HTR-8/SVneo (cell line): ENCODE measurements at places on chromosomes 2 and 18.

GRCh38 chr2:222930862-222931261, 70.0 kb downstream of the ACSL3 start:
- no peak for DNase-seq

- DNase-seq = no peak
Measured at GRCh38 chr2:84175970-84176369, 283.1 kb downstream of the SUCLG1 start.

- DNase-seq = no peak
Measured at GRCh38 chr2:46877619-46878113, 37.9 kb downstream of the MCFD2 start.

DNA sequence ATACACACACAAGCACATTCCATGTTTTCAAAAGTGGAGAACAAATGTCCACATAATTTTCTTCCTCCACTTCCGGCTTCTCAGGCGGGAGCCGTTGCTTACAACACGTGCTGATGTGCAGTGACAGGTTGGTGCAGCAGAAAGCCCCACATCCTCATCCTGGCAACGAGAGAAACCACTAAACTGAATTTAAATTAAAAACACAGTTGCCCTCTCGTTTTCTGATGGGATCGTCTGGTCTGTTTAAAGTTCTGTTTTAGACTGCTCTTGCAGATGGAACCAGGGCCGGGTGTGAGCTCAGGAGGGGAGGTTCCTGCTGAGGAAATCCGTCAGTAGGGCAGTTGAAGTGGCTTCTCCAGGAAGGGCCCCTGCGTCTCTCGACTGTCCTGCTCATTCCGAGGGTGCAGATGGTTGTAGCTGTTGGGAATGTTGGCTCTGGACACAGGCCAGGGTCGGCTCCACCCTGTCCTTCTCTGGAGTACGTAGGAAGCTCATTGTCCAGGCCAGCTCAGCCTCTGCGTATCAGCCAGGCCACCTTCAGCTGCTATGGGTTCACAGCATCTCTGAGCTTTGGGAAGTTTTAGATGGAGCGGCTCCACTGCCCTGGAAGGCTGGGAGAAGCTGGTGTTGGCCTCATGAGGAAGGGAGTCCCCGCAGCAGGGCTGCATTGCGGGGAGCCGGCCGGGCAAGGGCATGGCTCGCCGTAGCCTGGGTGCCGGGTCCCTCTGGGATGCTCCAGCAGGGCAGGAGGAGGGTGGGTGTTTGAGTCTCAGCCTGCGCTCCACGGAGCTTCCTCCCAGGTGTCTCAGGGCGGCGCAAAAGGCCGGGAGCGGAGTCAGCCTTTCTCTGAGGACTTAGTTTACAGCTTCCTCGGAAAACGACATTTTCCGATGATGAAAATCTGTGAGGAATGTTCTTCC, 58.3 kb downstream of the NFATC1 start:
- DNase-seq = no peak

GRCh38 chr18:65753520-65753919, 2.7 kb downstream of the CDH7 start:
- DNase-seq = no peak

DNA sequence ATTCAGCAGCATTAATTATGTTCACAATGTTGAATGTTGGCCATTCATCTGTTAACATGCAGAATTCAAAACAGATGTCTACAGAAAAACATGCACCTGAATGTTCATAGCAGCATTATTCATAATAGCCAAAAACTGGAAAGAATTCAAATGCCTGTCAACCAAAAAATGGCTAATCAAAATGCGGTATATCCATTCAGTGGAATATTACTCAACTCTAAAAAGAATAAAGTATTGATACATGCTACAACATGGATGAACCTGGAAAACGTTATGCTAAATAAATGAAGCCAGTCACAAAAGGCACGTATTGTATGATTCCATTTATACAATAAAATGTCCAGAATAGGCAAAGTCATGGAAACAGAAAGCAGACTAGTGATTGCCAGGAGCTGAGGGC, 68.0 kb downstream of the CCDC88A start:
- no peak for DNase-seq

- no peak for DNase-seq
Measured at GRCh38 chr18:64380117-64380516, 231.2 kb upstream of the LINC00305 start.

- no peak for DNase-seq
Measured at GRCh38 chr2:140376686-140377085, 1596.5 kb upstream of the NXPH2 start.
